ENCODE measurements at places on chromosomes 11 and 22.
A peak's percentile ranks its signal among the peaks of the same experiment; 100 is the strongest.

DNA sequence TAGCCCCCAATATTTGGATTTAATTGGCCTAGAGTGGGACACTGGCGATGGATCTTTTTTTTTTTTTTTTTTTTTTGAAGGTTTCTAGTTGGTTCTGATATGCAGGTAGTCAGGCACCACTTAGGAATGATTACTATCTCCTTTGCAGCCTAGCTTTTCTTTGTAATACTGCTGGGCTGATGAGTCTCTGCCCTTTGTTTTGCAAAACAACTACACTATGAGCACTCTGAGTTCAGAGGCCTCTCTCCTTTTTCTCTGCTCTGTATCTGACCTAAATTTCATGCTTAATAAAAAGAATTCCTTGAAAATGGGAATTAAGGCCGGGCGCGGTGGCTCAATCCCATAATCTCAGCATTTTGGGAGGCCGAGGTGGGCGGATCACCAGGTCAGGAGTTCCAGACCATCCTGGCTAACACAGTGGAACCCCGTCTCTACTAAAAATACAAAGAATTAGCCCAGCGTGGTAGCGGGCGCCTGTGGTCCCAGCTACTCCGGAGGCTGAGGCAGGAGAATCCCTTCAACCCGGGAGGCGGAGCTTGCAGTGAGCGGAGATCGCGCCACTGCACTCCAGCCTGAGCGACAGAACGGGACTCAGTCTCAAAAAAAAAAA lies 1312.3 kb downstream of the FAM181B start:
- no peak for DNase-seq

- peak; percentile 59 for DNase-seq
These were observed 1.9 kb upstream of the CARD16 start for GRCh38 chr11:105046898-105047579.

DNA sequence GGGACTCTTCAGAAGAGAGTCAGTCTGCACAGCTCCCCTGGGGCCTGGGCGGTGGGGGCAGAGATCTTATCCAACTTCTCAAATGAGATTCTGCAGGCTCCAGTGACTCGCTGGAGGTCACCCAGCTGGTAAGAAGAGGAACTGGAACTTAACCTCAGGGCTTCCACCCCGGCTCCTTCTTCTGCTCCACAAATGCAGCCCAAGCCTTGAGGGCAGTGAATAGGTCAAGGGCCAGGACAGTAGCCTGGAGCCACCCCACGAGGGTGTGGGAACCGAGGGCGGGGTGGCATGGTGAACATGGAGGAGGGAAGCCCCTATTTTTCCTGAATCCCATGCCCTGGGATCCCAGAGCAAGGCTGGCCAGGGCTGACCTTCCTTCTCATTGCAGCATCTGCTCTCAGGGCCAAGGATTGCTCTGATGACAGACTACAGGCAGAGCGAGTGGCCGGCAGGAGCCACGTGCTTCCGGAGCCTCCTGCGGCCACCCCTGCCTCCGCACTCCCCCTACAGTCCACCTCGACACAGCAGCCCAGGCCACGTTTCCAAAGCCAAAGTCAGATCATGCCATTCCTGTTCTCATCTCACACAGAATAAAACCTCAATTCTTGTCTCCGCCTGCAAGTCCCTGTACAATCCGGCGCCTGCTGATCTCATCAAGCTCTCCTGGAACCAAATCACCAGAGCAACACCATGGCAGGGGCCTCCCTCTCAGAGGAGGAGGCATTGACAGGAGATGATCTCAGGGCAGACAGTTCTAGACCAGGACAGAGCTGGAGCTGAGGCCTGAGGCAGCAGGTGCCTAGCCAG lies 21.1 kb upstream of the UPK3A start:
- peak; percentile 91 for DNase-seq

DNA sequence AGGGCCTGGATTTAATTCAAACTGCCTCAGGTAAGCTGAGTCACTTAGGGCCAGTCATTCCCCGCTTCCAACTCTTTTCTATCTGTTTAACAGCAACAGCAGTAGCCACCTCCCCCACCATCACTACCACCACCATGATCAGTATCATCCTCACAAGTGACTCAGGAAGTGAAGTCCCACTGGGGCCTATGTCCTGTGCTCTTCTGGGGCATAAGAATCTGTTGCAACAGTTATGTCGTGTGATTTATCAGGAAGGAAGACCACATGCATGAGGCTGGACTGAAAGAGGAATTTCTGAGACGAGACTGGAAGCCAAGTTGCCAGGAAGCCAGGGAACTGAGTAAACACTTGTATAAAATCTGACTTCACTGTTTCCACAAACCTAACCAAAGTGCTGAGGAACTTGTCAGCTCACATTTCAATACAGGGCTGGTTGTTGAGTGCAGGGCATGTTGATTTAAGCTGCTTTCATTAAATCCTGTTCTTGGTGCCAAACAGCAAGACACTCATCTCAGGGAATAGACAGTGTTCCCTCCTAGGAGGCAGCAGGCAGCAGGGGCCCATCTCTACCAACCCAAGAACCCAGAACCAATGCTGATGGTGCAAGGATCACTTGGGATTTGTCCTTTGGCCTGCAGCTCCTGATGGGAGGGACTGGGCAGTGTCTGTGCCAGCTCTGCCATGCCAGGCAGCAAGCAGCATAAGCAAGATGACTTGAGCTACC lies 226.7 kb upstream of the NARS2 start:
- DNase-seq: no peak

GRCh38 chr11:123231256-123231655 lies 36.2 kb upstream of the CLMP start:
- no peak for DNase-seq

DNA sequence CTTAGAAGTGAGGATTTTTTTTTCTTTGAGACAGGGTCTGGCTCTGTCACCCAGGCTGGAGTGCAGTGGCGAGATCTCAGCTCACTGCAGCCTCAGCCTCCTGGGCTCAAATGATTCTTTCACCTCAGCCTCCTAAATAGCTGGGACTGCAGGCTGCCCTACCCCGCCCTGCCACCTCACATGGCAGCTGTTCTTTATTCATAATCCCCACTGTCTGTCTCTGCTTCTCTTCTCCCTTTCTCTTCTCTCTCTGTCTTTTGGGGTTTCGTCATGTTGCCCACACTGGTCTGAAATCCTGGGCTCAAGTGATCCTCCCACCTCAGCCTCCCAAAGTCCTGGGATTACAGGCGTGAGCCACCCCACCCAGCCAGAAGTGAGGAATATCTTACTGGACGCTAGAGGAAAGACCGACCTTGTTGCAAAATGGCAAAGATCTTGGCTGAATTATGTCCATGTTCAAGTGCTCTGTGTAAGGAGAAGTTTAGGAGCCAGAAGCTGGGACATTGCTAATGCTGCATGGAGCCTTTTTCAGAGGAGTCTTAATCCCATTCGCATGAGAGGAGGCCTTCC lies 21.9 kb downstream of the KRTAP5-5 start:
- no peak for DNase-seq

GRCh38 chr11:28528217-28528616 lies 420.0 kb downstream of the METTL15 start:
- no peak for DNase-seq

DNA sequence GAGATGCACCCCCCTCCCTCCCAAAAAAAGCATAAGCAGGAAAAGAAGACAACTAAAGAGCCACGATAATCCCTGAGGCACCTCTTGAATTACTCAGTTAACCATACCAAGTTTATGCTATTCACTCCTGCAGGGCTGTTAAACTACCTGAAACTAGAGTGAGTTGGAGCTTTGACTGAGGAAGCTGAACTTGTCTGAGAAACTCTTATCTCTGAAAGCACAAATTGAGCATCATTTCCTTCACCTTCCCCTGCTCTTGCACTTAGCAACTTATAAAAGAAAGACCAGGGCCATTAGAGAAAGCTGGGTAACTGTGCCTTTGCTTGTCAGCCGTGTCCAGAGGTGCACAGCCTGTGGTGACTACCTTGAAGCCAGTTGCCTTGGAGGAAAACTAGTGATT lies 745.6 kb downstream of the NELL1 start:
- no peak for DNase-seq

DNA sequence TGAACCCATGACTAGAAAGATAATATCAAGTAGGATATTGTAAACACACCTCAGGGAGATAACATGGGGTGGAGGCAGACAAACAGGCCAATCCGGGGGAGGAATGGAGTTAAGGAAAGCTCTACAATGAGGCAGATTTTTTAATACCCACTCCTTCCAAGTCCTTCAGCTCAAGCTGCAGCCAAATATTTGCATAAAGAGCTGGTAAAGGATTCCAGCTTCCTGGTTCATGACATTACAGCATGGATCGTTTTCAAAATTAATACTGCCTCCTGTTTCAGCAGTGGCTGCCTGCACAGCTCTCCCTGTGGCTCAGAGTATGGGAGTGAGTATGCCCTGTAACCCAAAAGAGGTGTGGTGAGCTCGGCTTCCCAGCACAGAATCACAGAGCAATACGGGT lies 5.1 kb downstream of the POU2AF3 start:
- no peak for DNase-seq
